CD4-positive, alpha-beta T cell treated with Interleukin-2 at 100 ng/mL for 4 hours (primary cell): ENCODE measurements at places on chromosomes 6 and 20.

DNA sequence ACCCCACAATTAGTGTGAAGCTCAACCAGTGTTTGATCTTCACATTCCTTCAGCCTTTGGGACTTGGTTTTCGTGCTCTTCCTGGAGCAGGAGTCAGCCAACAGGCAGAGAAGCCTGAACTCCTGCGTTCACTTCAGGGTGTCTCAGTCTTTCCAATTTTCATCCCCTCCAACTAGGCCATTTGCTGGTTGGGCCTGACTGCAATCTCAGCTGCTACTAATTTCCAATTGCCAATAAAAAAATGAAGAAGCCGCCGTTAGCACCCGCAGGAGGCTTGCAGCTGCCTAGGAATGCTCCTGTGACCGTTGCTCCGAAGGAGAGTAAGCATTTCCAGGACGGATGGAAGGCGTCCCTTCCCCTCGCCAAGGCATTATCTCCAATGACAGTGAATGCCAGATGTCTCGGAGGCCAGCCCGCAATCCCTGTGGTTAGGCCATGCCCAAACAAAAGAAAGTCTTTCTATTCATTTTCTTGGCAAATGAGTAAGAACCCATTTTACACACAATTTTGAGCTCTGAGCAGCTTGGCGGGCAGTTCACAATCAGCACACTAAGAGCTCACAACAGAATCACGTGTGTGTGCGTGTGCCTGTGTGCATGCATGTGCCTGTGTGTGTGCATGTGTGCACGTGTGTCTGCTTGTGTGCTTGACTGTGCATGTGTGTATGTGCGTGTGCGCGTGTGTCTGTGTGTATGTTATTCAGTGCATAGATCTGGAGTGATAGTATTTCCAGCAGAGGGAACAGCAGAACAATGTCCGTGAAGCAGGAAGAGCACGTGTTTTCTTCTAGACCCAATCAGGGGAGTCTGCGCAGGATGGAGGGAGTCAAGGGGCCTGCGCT lies 301.2 kb downstream of the SMOC2 start:
- no peak for DNase-seq

- DNase-seq = no peak
These were observed 664.8 kb upstream of the GJE1 start for GRCh38 chr6:141467881-141468280.

DNA sequence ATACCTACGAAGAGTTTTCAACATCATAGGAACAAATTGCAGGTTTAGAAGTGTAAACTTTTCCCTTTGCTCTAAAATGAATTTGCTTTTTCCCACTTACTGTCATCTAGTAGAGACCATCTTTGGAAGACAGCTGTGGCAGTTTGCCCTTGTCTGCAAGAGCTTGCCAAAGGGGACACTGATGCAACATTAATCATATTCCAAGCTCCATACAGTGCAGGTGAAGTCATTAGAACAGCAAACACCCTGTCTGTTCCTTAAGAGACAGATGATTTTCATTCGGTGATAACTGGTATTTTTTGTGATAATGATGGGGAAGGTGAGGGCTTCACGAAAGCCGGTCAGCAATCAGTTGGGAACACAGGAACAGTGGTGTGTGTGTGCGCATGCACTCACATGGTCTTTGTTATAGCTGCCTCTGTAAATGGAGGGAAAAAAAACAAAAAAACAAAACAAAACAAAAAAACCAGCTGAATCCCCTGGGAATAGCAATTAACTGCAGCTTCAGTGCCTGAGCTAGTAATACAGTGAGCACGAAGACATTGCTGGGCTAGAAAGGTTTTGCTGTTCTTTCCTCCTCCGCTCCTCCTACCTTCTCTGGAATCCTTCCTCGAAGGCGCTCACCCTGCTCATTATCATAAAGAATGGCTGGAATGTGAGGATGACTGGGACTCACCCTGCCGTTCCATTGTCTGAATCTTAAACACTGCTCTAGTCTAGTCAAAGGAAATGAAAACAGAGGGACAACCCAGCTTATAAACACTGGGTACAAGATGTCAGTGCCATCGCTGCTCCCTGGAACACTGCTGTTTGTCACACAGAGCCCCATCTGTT lies 35.2 kb upstream of the KIF13A start:
- no peak for DNase-seq

DNA sequence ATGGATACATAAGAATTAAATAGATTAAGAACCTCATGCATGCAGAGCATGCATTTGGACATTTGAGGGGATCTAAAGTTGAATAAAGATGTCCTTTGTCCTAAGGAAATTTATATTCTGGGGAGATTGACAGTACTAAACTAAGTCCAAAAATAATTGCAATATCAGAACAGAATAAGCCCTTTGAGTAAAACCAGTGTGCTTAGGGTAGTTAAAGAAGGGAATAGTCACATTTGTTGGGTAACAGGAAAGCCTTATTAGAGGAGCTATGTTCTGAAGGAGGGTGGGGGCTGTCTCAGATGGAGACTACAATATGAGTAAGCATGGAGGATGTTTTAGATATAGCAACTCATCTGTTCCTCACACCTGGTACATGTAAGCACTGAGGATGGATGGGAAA lies 35.8 kb downstream of the CDC5L start:
- no peak for DNase-seq

GRCh38 chr6:5125152-5126006 lies 40.2 kb downstream of the PPP1R3G start:
- no peak for DNase-seq

DNA sequence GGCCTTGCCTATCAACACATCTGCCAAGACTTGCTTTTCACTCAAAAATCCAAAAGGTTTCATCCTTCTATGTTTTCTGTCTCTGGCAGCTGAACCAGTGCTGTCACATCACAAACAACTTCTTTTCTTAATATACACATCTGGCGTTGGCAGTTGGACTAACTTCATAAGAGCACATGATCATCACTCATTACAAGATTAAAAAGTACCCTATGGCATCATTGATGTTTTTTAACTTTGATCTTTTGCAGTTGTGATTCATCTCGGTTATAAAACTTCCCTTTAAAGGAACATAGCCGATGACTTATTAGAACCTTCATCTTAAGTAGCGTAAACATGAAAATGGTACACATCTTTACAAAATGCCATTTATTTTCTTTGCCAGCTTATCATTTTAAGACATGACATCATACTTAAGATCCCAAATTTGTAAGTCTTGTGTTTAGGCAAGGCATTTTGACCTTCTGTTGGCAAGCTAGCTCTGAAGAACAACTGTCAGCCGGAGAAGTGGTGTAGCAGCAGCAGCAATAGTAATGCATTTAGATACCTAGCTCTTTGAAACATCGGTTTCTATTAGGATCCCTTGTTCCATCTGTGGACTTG lies 64.2 kb upstream of the SUPT3H start:
- DNase-seq = peak; percentile 55

- no peak for DNase-seq
These were observed 23.0 kb downstream of the FAM135A start for GRCh38 chr6:70436320-70436719.

- DNase-seq = peak; percentile 15
These were observed 66.3 kb downstream of the SLX4IP start for GRCh38 chr20:10501402-10501801.

- DNase-seq = no peak
These were observed 187.4 kb downstream of the TENT5A start for GRCh38 chr6:81565071-81565470.

GRCh38 chr6:111480988-111481822 lies 1.8 kb downstream of the REV3L start:
- no peak for DNase-seq

GRCh38 chr6:33571637-33572316 lies 8.3 kb downstream of the BAK1 start:
- no peak for DNase-seq

DNA sequence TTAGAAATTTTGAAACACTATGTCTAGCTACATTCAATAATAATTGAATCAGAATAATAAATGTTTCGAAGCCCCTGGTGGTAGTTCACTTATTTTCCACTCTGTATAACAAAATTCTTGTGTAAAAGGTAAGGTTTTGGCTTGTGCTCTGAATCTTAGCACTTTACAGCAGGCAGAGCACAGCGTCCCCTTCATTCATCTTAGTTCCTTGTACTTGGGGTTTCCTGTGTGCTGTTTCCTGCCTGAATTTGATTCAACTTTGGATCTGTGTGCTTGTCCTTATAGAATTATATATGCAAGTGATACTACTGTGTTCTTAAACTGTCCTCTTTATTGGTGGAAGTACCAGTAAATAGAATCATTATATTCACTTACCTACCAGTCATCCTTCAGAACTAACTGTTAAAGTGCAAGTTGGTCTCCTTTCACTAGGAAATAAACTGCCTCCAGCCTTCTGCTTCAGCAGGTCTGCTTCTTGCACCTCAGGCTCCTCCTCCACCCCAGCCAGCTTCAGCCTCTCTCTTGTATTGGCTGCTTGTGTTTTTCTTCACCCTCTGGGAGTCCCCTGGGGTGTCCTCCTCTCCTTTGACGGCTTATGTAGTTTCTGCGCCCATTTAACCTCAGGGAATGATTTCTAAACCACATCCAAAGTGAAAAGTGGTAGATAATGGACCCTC lies 28.8 kb upstream of the TULP4 start:
- peak; percentile 20 for DNase-seq

DNA sequence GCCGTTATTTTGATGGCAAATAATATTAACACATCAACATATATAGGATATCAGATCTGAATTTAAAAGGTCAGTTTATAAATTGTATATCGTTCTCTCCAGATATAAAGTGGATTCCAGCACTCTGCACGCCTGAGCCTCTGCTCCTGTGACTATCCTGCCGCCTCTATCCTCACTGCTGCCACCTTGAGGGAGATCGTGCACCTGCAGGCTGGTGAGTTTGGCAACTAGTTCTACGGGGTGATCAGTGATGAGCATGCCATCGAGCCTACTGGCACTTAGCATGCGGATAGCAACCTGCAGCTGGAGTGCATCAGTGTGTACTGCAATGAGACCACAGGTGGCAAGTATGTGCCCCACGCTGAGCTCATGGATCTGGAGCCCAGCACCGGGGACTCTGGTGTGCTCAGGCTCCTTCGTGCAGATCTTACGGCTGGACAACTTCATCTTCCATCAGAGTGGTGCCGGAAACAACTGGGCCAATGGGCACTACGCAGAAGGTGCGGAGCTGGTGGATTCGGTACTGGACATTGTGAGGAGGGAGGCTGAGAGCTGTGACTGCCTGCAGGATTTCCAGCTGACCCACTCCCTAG lies 84.9 kb downstream of the FBXO5 start:
- DNase-seq = peak; percentile 65

- no peak for DNase-seq
These were observed 137.8 kb downstream of the EDN3 start for GRCh38 chr20:59438201-59438600.

GRCh38 chr6:169831450-169832246 lies 80.2 kb downstream of the ERMARD start:
- DNase-seq = peak; percentile 60

- no peak for DNase-seq
These were observed 72.7 kb downstream of the QRSL1 start for GRCh38 chr6:106702046-106702445.

GRCh38 chr6:20148433-20148832 lies 63.8 kb downstream of the MBOAT1 start:
- no peak for DNase-seq

GRCh38 chr20:33169176-33169794 lies 1.3 kb downstream of the BPIFA2 start:
- DNase-seq = no peak

DNA sequence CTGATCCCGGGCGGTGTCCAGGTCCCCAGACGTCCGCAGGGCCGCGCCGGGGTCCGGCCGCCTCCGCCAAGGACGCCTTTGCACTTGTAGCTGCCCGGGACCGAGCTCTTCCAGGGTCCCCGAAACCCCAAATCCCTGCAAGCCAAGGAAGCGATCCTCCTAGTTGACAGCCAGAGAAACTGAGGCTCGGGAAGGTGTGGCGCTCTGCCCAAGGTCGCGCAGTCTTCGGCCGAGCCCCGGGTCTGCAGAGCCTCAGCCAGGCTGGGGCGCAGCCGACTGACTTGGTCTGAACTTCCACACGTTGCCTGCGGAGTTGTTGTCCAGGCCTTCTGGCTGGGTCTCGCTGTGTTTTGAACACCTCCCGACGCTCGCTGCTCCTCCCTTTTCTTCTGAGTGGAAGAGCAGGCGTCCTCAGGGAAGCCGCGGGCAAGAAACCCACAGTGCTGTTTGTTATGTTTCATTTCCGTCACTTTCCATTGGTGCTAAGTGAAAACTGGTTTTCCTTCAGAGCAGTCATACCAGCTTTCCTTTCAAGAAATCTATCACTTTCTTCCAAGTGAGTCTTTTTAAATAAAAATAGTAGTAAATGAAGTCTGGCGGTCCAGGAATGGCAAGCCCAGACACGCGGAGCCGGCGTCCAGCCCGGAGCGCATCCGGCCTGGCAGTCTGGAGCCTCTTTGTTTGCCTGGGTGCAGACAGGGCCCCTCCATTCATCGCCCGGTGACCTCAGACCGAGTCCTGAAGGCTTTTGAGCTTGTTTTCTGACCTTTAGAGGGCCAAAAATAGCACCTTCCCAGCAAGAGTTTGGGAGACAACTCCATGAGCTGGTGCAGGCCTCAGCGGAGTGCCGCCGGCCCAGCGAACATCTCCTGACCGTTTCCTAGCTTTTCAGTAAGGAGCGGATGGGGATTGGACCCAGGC lies 698 bp downstream of the FAM210B start:
- no peak for DNase-seq

DNA sequence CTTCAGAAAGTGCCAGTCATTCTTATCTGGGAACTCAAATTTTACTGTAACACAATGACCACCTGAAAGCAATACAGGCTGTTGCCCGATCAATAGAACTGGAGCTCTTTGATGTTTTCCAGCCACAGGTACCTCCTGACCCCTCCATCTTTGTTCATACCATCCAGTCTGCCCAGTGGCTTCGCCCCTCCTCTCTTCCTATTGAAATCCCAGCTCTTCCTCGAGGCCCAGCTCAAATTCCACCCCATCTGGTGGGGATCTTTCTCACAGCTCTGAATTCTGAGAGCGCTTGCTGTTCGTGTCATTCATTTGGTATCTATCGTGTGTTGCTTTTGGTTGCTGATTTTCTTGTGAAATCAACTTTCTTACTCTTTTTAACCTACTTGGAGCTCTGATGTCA lies 87.9 kb upstream of the CNKSR3 start:
- DNase-seq = no peak

DNA sequence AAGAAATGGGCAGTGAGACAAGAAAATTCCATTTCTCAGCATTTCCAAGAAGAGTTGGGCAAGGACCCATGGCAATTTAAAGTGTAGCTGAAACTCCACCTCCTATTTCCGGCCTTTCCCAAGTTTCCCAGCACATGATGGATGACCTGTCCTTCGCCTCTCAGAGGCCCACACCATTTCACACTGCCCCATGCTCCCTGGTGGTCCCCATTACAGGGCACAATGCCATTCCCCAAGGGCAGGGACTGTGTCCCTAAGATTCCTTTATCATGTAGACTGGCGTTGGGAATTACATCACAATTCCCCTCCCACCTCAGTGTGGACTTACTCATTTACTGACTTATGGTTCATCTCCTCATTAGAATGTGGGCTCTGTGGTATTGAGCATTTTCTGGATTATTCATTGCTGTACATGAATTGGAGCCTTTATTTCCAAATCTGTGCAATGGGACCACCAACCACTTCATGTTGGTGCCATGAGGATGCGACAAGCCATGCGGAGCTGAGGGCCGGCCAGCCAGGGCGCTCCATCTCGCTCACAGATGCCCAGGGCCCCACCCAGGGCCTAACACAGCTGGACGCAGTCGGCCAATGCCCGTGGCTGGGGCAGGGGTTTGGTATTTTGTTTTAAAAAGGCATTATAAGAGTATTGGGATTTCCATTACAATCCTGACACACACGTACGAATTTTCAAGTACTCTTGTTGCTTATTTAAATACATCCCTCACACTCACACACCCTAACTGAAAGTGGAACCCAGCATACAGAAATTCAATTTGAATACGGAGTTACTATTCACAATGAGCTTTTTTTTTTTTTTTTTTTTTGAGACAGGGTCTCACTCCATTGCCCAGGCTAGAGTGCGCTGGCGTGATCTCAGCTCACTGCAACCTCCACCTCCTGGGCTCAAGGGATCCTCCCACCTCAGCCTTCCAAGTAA lies 5.4 kb downstream of the ACSS1 start:
- no peak for DNase-seq
